Stimulated activated CD8-positive, alpha-beta memory T cell treated with anti-CD3 and anti-CD28 coated beads, Interleukin-12 subunit alpha, Interleukin-12 subunit beta, amount 100 ng/mL, for 4 hours (primary cell): ENCODE measurements at places on chromosomes 12 and 14.

DNA sequence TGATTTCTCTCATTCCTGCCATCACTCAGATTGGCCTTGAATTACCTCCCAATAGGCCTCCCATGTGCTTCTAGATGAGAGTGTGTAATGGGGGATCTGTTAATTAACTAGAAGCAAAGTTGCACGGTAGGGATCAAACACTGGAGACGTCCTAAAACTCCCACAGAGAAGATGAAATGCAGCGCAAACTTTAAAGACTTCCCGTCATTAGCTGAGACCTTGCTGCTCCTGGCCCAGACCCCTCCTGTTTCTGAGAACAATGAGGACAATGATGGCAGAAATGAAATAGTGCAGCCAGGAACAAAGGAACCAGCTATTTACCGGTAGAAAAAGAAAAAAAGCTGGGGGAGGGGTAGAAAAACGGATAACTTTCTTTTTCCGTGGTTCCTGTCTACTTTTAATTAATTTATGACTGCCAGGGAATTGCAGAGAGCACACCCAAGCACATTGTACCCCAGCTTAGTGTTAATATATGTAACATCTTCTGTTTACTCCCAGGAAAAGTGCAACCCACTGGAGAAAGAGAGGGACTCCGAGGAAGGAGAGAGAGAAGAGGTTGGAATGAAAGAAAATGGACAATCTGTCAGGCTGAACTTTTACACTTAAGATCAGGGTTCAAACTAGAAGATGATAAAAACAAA is 280.7 kb upstream of the SOX5 start:
- no peak for DNase-seq

- no peak for DNase-seq
Observed at GRCh38 chr12:111311011-111311410, 57.9 kb downstream of the PHETA1 start.

- no peak for DNase-seq
Observed at GRCh38 chr12:123696207-123696606, 15.9 kb upstream of the ATP6V0A2 start.

- DNase-seq = no peak
Observed at GRCh38 chr12:98022961-98023360, 492.4 kb upstream of the TMPO start.

DNA sequence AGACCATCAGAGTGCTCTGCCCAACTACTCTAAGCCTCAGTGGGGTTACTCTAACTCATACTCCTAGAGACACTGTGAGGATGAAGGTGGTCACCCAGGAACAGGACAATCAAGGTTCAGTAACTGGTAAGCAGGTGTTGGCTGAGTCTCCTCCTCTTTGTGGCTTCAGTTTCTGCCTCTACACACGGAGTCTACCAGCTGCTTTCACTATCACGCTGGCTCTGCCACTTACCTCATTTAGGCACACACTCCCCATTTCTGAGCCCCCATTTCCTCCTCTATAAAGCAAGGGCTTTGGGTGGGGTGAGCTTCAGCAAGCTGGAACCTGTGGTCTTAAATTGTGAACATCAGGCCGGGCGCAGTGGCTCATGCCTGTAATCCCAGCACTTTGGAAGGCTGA is 7.3 kb upstream of the TCHP start:
- no peak for DNase-seq

DNA sequence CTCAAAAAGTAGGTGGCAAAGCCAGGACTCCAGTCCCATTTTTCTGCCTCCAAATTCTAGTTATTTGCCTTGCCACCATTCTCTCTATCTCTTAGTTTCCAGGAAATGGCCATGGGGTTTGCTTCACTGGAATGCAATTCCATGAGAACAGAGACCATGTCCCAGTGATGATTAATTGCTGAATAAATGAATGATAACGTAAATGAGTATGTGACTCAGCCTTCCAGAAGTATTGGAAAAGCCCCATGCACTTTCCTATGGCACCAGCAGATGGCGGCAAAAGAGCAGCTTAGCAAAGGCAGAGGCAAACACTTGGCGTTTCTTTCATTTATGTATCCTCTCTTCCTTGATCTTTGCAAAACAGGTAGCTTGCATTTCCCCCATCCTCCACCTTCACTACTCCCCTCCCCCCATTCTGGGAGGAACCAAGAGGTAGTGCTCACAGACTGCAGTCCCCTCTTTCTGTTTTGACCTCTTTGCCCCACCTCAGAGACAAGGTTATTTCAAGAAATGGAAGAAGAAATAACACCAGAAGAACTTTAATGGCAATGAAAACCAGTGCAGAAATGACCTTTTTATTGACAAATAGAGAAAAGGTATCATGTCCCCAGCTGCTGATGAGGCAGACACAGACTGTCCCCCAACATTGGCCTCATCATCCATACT is 21.3 kb downstream of the TBX3 start:
- DNase-seq = peak; percentile 7

DNA sequence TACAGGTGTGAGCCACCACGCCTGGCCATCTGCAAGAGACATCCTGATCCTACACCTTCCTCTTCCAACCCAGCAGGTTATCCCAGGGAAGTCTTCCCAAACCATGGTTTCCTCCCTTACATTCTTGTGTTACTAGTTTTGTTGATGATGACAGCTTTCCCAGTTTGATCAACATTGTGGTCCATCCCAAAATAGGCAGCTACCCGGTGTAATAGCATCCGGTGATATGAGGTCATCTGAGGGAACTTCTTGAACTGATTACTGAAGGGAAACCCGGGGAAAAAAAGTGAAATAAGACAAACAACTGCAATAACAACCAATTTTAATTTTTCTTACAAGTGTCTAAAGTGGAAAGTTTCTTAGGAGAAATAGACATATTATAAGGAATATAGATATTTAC is 45.3 kb upstream of the STAC3 start:
- no peak for DNase-seq

GRCh38 chr12:33000016-33000415 is 103.4 kb upstream of the PKP2 start:
- no peak for DNase-seq

GRCh38 chr14:92702441-92702918 is 45.9 kb downstream of the LGMN start:
- no peak for DNase-seq

- no peak for DNase-seq
Observed at GRCh38 chr12:75378354-75378753, 12.5 kb upstream of the GLIPR1L2 start.

DNA sequence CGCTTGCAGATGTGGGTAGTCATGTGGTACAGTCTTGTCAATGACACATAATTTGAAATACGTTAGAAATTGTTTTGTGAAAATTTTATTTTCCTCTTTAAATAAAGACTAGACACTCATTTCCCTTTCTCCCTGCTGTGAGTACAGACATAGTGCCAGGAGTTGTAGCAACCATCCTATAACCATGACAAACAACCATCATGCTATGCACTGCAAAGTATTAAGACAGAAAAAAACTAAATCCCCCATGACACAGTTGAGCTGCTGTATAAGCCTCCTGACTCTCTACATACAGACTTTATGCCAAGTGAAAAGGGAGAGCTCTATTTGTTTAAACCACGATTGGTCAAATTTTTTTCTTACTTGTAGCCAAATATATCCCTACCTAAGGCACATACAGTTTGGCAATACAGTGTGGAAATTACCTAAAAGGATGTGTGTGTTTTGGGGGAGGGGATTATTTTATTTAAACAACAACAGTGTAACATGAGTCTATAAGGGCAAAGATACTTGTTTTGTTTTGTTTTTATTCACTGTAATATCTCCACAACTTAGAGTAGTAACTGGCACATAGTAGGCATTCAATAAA is 45.0 kb upstream of the KRR1 start:
- no peak for DNase-seq

DNA sequence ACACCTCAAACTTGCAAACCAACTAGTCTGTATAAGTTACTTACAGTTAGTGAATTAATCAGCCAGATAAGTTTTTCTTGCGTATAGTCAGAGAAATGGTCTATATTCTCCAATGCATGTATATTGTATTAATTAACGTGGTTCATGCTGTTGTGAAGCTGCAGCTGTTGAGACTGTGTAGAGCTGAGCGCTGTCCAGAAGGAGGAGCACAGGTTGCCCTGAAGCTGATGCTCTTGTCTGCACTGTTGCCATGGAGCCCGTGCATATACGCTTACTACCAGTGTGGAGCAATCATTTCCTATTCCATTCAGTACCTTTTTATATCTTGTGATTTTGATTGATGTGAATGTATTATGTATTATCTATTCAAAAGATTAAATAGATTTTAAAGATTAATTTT is 74.3 kb upstream of the ARID2 start:
- peak; percentile 15 for DNase-seq

DNA sequence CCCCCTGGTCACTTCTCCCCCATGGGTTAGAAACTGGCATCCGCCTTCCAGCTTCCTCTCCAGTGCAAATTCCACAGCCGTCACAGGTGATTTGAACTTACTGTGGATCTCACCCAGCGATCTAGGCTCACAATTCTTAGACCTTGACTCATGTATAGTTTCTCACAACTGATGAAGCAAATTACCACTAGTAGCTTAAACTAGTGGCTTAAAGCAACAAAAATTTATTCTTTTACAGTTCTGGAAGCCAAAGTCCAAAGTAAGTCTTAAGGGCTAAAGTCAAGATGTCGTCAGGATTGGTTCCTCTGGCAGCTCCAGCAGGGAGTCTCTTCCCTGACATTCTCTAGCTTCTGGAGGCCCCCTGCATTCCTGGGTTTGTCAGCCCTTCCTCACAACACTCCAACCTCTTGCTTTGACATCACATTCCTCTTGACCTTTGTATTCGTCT is 117.4 kb downstream of the KTN1 start:
- no peak for DNase-seq

- DNase-seq = no peak
Observed at GRCh38 chr12:71848212-71848611, 8.7 kb downstream of the TBC1D15 start.

- DNase-seq = no peak
Observed at GRCh38 chr12:13552830-13553229, 356.3 kb downstream of the EMP1 start.

DNA sequence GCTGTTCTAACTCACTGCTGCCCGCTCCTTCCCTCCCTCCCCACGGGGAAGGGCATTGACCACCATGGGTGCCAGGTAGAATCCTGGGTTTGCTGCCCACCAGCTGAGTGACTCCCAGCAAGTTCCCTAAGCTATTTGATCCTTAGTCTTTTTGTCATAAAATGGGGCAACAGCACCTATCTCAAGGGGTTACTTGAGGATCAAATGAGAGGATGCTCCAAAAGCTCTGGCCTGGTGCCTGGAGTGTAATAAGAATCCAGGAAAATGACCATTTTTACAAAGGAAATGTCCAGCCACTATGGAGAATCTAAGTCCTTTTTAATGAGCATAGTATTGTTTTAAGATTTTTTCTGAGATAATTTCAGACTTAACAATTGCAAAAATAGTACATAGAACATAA is 61.4 kb upstream of the CMKLR1 start:
- no peak for DNase-seq

GRCh38 chr12:125890366-125890905 is 825.2 kb downstream of the AACS start:
- DNase-seq = no peak

DNA sequence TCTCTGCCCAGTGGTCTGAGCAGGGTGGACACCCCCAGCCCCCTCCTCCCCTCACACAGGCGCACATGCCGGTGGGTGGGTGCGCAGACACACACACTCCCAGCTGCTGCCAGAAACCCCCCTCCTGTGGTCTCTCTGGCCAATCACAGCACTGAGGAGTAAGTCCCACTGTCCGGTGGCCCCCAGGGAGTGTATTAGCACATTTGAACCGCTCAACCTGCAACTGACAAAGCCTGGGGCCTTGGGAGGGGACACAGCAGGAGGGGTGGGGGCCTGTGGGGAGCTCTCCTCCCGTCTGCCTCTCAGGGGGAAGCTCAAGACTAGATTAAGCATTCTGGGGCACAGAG is 11.7 kb downstream of the FIGNL2 start:
- no peak for DNase-seq

- DNase-seq = no peak
Observed at GRCh38 chr12:39935839-39936238, 170.0 kb downstream of the SLC2A13 start.

- no peak for DNase-seq
Observed at GRCh38 chr12:49825971-49826421, 2.2 kb downstream of the NCKAP5L start.

GRCh38 chr14:89198544-89199329 is 218.3 kb downstream of the FOXN3 start:
- no peak for DNase-seq

GRCh38 chr14:22519877-22520685 is 68.9 kb downstream of the DAD1 start:
- no peak for DNase-seq

DNA sequence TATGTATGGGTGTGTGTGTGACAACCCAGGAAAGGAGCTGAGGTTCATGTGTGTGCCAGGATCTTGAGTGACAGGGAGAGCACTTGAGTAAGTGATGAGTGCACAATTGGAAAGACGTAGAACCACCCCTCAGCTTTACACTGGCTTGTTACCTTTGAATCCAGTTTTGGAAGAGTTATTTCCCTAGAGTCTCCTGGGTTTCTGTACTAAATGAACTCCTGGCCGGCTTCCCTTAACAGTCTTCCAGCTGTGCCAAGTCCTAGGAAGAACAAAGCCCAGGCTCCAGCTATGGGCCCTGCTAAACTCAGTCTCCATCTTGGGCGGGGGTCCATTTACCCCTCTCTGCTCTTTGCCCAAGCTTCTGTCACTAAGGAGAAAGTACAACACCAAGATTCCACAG is 19.7 kb upstream of the NR1H4 start:
- no peak for DNase-seq

DNA sequence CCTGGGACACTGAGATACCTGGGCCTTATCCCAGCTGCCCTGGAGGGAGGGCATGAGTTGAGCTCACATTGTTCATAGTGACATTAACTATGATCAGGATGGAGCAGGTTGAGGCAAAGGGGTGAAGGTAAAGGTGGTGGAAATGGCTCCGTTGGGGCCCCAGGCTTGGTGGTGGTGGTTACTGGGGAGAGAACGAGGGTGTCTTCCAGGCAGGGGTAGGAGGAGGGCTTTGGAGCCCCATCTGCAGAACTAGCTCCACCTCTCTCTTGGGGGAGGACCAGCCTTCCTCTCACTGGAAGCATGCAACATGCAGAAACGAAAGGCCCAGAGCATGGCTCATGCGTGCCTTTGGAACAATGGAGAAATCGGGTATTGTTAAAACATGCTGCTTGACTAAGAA is 217.0 kb downstream of the SLC41A2 start:
- DNase-seq = no peak

- DNase-seq = no peak
Observed at GRCh38 chr12:25585662-25586061, 32.6 kb upstream of the LMNTD1 start.

- DNase-seq = no peak
Observed at GRCh38 chr14:56189307-56189706, 71.1 kb downstream of the PELI2 start.

DNA sequence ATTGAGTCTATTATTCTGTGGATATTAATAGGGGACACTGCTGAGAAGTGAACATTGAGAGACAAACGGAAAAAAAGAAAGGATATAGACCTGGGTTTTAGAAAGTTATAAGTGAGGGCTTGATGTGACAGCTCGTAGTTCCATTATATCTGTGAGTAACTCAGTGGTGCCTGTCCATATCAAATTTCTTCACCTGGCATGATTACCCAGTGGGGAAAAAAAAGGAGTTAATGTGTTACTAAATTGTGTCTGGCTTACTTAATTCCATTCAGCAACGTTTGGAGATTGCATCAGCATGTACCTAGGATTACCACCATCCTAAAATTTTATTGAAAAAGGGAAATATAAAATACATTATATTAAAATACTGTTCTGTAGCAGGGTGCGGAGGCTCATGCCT is 1249.9 kb downstream of the SLC16A7 start:
- DNase-seq = no peak
